Renal cortex interstitium (tissue), 15 donors: ENCODE measurements at places on chromosomes 3 and 15. TPM values are rescaled to one million over a fixed set of nuclear protein-coding genes. Genes with fewer than 3 reads are reported as not detected.

- no peak for DNase-seq
These were observed 1570.1 kb downstream of the SI start for GRCh38 chr3:163508206-163508605.

- no peak for DNase-seq
These were observed 884.7 kb downstream of the NAALADL2 start for GRCh38 chr3:175743733-175744400.

Gene ADGRG7
- polyA plus RNA-seq, result not detected

DNA sequence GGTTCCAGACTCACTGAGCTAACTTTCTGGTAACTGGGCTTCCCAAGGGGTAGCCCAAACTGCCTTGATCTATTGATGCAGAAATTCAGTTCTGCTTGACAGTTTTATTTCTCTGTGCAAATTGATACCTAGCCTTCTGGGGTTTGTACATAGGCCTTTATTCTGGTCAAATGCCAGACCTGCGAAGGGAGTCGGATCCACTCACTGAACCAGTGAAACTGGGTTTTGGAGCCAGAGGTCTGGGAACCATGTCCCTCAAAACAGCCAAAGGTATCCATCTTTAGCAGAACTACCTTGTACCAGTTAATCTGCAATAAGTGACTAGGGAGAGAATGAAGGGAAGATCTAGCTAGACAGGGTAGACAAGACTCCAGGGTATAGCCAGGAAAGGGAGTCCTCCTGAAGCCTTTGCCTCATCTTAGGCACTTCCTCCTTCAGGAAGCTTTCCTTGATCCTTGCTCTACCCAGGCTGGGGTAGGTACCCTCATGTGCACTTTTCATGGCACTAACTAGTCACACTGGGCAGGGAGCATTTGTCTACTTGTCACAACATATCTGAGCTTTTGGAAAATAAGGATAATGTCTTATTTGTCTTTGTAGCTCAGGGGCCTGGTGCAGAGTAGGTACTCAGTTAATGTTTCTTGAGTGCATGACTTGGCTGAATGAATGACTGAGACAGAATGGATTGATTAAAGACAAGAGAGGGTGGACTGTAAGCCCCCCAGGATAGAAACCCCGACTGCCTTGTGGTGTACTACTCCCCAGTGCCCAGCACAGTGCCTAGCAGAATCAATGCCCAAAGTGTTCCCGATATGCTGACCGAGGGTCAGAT, 1.4 kb upstream of the SNX33 start:
- no peak for DNase-seq

Gene GUCA1C
- 0.35 TPM for polyA plus RNA-seq

DNA sequence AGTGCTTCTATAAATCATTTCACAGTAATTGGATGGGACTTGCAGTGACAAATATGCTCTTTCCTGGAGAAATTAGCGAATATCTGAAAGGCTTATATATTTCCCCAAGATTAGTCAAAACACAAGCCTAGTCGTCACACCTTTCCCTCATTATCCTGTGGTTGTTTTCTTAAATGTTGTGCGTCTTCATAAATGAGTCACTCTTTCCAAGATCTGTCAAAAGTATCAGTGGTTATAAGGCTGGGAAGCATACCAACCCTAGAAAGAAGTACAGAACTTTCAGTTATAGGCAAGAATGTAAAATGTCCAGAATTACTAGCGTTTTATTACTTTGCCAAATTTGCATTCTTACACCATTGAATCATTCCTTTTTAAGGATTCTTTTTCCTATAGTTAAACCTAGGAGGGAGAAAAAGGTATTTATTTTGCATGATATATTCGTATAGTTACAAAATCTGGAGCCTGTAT, 33.6 kb downstream of the TMEM212 start:
- no peak for DNase-seq

DNA sequence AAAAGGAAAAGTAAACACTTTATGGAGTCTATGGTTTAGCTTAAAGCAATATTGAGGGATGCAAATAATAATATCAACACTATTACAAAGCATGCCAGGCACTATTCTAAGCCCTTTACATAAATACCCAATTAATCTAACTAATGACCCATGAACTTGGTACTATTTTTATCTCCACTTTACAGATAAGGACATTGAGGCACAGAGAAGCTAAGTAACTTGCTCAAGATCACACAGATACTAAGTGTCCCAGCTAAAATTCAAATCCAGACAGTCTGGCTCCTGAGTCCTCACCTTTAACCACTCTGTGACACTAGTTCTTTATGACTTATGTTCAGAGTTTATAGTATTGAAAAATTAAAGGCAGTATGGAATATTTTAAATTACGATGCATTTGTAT, 5.6 kb downstream of the MBD4 start:
- DNase-seq, result no peak

- DNase-seq, result no peak
These were observed 106.0 kb downstream of the THRB start for GRCh38 chr3:24388611-24389010.

DNA sequence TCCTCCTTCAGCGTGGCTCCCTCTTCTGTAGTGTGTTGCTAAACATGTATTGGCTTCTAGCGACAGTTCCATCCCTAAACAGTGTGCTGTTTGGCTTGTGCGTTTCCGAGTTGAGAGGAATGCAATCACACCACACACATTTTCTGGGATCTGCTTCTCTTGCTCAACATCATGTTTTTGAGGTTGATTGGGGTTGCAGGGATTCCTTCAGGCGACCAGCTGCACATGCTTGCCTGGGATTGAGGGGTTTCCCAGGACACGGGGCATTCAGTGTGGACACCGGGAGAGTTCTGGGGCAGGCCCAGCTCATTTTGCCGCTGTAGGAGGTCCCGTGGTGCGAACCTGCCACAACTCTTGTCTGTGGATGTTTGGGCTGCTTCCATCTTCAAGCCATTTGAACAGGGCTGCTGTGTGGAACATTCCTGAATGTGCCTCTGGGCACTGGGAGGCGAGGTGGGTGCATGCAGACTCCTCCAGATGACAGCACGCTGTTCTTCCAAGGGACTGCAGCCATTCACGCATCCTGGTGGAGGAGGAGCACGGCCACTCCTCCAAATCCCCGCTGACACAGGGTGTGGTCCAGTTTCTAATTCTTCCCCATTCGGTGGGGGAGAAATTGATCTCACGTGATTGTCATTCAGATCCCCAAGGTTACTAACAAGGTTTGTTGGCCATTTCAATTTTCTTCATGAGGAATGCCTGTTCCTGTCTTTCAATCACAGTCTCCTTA, 82.8 kb downstream of the PLXNA1 start:
- DNase-seq, result no peak

DNA sequence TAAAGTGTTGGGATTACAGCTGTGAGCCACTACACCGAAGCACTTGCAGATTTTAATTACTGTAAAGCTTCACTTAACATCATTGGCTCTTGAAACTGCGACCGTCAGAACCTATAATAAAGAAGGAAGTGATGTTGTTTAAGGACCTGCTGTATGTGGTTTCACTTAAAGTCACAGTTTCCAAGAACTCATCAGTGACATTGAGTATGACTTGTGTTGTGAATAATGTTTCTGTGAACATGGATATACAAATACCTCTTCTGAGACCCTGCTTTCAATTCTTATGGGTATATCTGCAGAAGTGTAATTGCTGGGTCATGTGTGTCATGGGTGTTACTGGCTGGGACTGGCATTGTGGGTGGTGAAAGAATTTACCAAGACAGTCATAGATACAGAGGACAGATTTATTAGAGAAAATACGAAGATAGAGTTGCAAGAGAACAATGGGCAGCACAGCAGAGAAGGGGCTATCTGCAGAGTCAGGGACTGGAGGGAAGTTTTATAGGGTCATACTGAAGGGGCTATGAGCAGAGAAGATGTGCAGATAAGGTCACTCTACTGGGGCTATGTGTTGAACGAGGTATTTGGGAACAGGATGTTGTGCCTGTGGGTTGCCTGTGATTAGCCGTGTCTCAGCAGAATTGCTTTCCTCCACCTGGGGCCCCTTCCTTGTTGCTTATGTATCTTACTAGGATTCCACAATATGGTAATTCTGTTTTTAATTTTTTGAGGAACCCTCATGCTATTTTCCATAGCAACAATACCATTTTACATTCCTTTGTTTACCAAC, 4.5 kb downstream of the NDUFB5 start:
- no peak for DNase-seq

GRCh38 chr3:172077197-172077757, 37.9 kb downstream of the FNDC3B start:
- no peak for DNase-seq

GRCh38 chr3:30640851-30641250, 34.5 kb downstream of the TGFBR2 start:
- no peak for DNase-seq

Gene SUCLG2
- polyA plus RNA-seq, result 72.2 TPM

DNA sequence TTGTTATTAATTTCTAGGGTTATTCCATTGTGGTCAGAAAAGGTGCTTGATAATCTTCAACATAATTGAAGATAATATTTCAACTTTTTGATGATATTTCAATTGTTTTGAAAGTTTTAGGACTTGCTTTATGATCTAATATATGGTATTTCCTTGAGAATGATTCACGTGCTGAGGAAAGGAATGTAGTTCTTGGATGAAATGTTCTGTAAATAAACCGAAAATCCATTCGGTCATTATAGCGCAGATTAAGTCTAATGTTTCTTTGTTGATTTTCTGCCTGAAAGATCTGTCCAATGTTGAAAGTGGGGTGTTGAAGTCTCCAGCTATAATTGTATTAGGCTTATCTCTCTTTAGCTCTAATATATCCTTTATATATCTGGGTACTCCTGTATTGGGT, 617.5 kb upstream of the NECTIN3 start:
- no peak for DNase-seq

DNA sequence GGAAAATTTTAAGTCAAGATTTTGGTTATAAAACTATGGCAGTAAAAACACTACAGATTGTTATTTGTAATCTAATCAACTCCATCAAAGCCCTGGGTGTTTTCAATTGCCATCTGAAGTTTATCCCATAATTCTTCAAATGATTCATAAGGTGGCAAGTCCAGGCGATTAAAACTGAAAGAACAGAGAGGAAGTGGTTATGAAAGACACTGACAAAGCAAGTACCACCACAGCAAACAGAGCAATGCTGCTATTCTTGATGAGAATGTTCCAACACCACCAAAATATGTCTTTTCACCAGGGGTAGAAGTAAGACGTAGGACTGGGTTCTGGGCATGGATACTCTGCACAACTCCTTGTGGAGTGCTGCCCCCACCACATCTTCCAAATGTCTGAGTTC, 86.9 kb upstream of the PRTG start:
- DNase-seq, result no peak

DNA sequence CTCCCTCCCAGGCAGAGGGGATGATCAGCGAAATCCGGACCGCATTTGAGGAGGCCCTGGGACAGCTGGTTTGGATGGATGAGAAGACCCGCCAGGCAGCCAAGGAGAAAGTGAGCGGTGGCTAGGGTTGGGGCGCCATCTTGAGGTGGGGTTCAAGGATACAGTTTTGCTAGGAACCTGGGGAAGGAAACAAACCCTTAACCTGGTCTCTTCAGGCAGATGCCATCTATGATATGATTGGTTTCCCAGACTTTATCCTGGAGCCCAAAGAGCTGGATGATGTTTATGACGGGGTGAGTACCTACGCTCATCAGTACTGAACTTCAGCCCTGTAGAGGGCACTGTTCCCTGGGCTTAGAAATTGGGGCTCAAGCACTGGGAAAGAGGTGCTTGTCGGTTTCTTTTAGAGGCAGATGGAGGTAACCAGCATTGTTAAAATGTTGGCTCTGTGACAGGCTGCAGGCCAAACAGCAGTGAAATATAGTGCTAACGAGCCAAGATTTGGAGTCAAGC, 9.6 kb upstream of the PSMD2 start:
- no peak for DNase-seq

DNA sequence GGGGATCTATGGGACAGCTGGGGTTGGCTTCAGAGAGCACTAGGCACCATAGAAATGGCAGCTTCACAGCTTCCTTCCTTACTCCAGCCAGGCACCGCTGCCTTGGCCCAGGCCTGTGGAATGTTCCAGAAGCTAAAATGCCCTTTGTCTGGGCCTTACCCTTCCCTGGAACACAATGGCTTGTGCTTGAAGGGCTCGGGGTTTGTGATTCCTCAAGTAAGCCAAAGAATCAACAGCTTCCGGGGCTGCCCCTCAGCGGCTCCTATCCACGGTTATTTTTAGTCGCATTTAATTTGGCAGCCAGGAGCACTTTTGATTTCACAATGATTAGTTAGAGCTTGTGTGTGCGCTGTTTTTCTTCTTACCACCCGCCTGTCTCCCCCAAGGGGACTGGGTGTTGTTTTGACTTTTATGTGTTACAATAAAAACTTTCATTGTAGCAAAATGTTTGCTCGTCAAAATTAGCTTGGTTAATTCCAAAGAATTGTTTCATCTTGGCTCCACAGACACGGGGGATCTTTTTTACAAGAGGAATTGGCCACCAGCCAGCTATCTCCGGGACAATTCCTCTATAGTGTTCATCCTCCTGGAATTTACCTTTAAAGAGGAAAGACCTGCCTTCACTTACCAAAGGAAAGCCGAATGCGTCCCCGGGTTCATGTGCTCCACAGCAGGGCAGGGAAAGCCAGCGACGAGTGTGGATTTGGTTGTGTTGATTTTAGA, 73.8 kb downstream of the TLE3 start:
- DNase-seq, result no peak

DNA sequence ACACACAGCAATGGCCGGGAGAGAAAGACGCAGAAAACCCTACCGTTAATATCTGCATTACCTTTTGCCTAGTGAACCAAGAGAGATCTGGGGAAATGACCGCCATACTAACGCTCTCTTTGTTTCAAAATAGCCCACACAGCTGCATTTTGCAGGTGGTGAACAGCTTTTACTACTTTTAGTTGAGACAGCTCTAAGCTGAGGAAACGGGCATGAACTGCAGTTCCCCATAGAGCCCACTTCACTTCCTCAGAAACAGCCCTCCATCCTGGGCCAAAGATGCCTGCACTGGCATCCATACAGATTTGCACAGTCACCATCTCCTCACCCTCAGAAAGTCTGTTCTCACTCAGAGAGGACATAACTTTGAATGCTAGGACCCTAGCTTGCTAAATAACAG, 45.0 kb downstream of the ZNF860 start:
- DNase-seq, result no peak

DNA sequence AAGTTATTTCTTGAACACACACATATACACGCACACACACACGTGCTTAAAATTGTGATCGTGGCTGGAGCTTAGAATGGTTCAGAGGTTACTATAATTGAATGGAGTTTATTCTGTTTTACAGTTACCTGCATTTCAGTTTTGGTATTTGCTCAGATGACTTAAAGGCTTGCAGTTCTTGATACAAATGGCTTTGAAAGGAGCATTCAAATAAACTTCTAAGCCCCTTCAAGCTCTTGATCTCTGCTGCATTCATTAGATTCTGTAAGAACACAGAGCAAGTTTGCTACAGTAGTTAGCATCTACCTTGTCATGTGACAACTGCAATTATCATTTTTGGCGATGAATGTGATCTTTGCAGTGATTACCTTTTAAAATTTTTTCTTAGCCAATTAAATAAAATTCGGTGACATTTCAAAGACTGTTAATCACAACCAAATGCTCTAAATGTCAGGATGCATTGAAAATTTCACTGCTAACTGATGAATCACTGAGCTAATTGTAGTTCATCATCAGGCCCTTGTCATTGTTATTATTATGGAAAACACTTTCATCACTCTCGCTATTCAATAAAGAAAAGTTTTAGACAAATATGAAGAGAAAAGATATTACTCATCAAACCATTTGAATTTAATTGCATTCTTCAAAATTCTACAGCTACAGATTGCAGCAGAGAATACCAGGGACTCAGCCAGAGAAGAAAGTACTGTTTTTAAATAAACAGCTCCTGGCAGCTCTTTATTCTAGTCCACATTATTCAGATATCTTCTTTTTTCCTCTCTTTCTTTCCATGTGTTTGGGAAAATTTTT, 296.1 kb downstream of the LRTM1 start:
- DNase-seq, result no peak

GRCh38 chr3:71690341-71690841, 34.8 kb downstream of the EIF4E3 start:
- DNase-seq, result no peak

- no peak for DNase-seq
These were observed 34.4 kb downstream of the POC1A start for GRCh38 chr3:52119826-52120225.
